ENCODE measurements at places on chromosomes 3 and 15. TPM values are rescaled to one million over a fixed set of nuclear protein-coding genes. Genes with fewer than 3 reads are reported as not detected.

DNA sequence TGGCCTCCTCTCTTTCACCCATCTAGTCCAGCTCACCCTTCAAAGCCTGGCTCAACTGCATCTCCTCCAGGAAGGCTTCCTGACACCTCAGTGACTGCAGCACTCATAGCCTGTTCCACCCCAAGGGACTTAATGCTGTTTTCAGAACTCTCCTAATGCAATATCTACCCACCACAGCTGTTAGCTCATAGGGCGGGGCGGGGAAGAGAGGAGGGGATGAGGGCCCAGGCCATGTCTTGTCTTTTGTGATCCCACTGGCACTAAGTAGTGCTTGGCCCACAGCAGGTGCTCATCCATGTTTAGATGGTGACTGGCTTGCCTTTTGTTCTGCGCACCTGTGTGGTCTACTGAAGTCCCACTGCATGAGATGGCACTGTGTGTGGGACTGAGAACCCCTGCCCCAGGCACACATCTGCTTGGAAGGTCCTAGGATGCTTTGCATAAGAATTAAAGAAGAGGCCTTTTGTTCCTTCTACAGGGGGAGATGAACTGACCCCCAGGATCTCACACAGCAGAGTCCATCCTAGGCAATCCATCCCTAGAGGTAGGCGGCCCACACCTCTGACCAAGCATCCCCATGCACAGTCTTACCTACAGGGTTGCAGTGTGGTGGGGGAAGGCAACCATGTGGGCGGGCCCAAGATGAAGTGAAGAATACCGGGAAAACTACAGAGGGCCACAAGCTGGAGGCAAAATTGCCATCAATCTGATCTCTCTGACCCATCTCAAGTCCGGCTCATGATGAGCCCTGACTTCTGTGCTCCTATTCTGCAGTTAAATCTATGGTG is 23.0 kb downstream of the SLC12A8 start:
- DNase-seq: no peak

DNA sequence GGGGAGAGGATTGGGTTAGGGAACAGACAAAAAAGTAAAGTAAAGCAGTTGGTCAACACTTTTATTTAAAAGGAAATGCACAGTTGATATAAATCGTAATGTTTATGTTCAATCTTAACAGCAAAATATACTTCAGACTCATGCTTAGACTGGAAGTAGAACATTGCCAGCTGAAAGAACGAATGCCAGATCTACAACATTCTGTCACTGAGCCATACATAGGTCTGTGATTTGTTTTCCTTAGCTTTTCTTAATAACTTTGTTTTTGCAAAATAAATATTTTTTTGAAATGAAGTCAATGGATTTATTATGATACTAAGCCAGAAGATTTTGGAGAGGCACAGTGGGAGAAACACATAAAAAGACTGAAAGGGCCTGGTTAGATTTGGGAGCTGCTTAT is 62.0 kb downstream of the LEKR1 start:
- DNase-seq: no peak

- DNase-seq: no peak
These were observed 471.9 kb upstream of the FRG2C start for GRCh38 chr3:75192146-75192616.

GRCh38 chr3:131485119-131485518 is 17.7 kb downstream of the MRPL3 start:
- no peak for DNase-seq

- no peak for DNase-seq
These were observed 7.4 kb downstream of the ALDH1A2 start for GRCh38 chr15:58058073-58058472.

GRCh38 chr3:175672119-175672689 is 813.1 kb downstream of the NAALADL2 start:
- DNase-seq: no peak

DNA sequence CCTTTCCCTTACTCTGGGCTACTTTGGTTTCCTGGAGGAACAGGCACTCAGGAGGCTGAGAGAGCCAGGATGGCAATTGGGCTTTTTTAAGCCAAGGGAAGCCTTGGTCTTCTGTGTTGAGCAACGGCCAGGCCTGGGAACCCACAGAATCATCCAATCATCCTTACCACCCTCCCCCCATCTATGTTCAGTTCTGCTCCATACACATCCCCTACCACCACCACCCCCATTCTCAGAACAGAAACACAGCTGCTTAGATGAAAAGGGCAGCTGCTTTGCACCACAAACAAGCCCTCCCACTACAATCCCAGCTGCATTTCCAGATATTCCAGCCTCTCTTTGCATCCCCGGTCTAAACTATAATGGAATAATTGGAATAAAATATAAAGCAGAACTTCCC is 21.0 kb downstream of the SEMA5B start:
- no peak for DNase-seq

- no peak for DNase-seq
These were observed 35.1 kb downstream of the SLMAP start for GRCh38 chr3:57791245-57791644.

DNA sequence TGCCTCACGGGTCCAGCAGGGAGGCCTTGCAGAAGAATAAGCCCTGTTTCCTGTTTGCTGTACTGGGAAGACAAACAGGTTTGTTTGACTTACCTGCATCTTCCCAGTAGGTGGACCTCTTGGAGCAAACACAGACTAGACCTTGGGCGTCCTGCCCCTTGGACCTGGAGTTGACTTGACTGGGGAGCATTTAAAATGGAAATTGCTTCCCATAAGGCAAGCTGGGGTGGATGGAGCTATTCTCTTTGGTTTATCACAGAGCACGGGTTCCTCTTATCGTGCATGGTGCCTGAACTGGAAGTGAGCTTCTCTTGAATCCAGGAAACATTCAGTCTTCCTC is 151.4 kb downstream of the RPLP1 start:
- no peak for DNase-seq

DNA sequence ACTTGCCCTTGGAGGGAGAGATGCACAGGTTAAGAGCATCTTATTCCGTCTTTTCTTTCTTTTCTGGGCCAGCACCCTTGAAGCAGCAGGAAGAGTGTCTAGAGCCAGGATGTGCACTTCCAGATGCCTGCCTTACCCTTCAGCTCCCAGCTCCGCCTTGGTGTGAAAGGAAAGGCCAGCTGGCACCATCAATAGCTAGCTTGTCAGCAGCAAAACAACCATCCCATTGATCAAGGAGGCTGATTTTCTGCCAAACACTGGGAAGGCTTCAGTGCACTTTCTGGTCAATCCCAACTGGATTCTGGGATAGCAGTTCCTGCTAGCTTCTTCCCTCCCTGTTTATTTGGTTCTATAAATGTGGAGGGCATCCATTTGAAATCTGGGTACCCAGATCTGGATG is 110.9 kb upstream of the GALNT15 start:
- DNase-seq: no peak

DNA sequence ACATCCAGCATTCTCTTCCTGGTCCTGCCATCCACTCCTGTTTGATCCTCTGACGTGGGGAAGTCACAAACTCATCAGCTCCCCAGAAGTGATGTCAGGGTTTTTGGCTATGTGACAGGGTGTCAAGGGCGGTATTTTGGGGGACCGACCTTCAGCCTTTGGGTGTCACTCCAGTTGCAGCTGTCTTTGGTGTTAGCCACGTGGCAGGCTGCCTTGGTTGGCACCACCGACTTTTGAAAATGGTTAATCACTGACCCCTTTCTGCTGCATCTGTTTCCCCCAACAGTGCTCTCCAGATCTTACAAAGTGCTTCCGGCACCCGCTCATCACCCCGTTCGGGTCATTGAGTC is 86.6 kb downstream of the TRAK1 start:
- no peak for DNase-seq

DNA sequence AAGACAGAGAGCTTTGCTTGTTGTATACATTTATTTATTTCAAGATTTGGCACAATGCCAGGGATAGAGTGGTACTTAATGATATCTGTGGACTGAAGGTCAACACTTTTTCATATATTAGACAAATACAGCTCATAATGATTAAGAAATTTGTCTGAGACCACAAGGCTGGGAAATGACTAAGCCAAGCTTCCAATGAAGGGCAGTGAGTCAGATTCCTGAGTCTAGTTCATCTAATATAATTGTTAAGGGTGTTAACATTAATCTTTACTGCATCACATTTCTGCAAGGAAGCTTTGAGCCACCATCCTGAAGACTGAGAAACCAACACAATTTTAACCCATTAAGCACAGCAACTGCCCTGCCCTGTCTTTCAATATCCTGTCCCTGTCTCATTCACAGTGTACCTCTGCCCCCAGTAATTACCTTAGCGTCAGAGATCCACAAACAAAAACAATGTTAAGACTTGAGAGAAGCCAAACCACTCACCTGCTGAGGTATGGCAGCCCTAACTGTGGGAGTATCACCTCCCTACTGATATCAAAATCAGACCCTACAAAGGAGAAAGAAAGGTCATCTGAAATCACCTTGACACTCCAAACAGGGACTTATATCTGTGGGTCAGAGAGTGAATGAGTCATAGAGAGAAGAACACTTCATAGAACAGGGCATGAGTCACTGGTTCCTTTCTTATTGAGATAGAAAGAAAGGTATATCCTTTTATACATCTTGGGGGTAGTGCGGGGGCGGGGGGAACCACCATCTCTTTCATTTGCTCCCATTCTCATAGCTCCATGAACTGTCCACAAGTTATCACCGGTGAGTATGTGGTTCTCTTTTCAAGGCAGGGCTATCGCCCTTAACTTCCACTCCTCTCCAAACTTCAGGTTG is 74.7 kb downstream of the MAGI1 start:
- DNase-seq: no peak

Gene SLITRK3
- 1.2 TPM for total RNA-seq

DNA sequence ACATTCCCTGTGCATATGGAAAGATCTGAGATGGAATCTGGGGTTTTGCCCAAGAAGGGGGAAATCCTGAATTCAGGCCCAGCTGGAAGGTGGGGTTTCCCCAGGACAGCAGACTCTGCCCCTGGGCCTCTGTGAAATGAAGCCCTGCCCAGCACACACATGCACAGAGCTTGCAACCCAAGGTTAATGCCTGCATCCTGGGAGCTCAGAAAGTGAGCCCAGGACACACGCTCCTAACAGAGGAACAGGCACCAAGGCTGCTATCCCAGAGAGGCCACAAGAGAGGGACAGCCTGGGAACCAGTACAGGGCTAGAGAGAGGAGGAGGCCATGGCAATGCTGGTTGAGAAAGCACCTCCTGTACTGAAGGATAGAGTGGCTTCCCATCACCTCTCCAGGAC is 16.1 kb downstream of the SEMA5B start:
- DNase-seq: no peak

GRCh38 chr15:70147178-70147760 is 49.6 kb upstream of the TLE3 start:
- DNase-seq: no peak

Gene ZBTB20
- 110 TPM for total RNA-seq

Gene GOLGA6L2
- not detected for total RNA-seq

- no peak for DNase-seq
These were observed 33.1 kb upstream of the MYO5C start for GRCh38 chr15:52328680-52329079.

- DNase-seq: no peak
These were observed 10.4 kb downstream of the SEMA6D start for GRCh38 chr15:47727676-47728075.

Gene ZNF280D
- 73.8 TPM for total RNA-seq

All from ureter (tissue), 1 donor.